ENCODE measurements at places on chromosomes 2 and 18.
A peak's percentile ranks its signal among the peaks of the same experiment; 100 is the strongest.

DNA sequence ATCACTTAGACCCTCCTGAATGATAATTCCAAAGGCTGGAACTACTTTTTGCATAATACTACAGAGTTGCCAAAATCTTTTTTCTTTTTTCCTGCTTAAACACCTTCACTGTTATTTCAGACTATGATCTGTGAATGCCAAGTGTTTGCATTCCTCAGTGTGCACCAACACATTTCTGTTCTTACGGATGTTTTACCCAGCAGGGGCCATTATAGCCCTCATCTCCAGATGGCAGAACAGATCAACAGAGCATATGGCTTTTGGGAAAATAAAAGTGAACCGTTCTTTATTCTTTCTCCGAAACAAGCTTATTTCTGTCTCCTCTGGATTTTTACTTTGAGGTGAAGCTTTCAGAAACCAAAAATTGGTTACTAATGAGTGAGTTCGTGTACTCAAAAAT lies 1226.6 kb upstream of the FAM98A start:
- DNase-seq: no peak

DNA sequence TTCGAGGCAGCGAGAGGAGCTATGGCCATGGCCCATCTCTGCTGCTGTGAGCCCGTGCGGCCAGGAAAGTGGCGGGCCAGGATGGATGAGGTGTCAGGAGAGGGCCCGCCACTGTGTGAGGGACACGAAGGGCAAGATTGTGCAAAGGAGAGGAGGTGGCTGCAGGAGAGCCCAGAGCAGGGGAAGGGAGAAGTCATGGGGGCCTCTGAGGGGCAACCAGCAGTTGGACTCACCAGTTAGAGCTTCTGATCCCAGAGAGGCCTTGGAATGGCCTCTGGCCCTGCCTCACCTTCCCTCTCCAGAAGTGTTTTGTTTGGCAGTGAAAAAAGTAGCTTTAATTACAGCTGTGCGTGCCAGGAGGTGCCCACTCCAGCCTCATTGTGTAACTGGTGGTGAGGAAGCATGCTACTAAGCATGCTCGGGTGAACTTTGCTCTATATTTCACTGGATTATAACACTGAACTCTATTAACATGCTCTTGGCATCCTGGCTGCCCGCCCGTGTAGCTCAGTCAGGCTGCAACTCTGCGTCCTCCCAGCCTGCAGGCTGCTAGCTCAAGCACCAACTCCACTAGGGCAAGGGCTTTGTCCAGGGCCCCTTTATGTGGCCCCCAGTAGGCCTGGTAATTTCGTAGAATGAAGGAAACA lies 34.2 kb downstream of the IMPA2 start:
- DNase-seq: peak; percentile 72

DNA sequence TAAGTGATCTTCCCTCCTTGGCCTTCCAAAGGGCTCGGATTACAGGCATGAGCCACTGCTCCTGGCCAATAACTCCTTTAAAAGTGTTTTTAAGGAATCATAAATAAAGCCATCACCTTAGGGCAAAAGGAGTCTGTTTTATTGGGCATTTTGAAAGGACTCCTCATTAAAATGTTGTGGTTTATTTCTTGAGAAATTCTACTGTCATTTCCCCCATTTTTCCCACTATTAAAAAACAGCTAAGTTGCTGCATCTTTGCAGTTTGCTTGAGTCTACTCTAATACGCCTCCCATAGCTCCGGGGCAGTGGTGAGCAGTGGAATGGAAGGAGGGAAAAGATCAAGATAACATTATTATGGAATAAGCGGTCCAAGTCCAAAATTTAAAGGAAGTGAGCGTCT lies 293.2 kb downstream of the PIEZO2 start:
- DNase-seq: no peak

DNA sequence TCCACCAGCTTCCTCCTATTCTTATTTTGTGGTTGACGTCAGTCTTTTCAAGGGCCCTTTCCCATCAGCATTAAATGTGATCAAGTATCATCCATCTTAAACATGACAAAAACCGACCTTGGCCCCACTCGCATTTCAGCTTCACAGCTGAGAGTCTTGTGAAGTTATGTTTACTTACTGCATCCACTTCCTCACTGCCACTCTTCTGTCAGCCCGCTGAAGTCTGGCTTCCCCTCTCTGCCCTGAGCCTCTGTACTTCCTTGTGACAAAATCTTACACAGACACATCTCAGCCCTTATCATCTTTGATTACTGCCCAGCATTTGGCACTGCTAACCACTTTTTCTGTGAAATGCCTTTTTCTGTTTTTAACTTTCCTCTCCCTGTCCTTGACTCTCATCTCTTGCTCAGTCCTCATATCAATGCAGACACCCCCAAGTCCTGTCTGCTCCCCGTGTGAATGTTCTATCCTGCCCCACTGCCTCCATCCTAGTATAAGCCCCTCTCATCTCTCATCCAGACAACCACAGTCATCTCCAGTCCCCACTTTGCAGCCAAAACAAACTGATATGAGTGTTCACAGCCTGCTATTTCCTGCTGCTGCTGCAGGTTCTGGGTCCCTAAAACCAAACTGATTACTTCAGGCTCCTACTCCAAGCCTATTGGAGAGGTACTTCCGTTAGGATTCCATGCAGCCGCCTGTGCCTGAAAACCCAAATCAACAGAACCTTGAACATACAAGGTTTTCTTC lies 31.4 kb downstream of the FOSL2 start:
- peak; percentile 44 for DNase-seq

Measured in IMR-90 (cell line).